ENCODE measurements at places on chromosomes 12 and 14. TPM values are rescaled to one million over a fixed set of nuclear protein-coding genes. Genes with fewer than 3 reads are reported as not detected.

DNA sequence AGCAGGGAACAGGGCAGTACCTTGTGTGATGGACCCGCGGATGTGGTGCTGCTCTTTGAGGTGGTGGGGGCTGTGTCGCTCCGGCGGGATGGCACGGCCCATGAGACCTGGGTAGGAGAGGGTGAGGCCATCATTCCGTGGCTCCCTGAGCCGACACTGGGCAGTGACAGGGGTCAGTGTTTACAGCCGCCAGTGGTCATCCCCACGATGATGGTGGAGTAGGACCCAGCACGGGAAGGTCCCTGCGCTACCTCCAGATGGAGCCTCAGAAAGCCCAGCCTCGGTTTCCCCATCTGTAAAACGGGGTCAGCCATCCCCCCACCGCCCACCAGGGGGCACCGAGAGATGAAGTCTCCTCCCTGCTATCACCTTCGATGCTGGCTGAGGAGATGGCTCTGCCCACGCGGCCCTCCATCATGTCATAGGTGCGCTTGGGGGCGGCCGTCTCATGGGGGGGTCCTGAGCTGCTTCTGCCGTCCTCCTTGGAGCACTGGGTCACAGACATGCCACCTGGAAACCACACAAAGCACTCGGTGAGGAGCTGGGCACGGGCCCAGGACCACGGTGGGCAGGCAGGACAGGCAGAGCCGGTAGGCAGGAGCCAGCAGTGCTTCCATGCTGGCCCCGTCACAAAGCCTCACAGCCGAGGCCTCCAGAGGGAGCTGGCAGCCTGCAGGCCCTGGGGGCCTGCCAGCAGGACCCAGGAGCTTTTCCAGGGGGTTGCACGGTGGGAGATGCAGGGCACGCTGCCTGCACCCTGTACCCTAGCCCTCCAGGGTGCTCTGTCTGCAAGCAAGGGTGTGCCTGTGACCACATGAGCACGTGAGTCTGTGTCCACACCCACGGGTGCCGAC, 53.1 kb downstream of the RFLNA start:
- H3K27ac ChIP-seq: no peak overlapping the region
- peaks cover 99% of the 10 kb centered on the region for H3K36me3 ChIP-seq
- H3K27me3 ChIP-seq: no peaks in the 10 kb centered on the region
- peaks cover 22% of the 10 kb centered on the region for H3K4me1 ChIP-seq
- no peak for DNase-seq

DNA sequence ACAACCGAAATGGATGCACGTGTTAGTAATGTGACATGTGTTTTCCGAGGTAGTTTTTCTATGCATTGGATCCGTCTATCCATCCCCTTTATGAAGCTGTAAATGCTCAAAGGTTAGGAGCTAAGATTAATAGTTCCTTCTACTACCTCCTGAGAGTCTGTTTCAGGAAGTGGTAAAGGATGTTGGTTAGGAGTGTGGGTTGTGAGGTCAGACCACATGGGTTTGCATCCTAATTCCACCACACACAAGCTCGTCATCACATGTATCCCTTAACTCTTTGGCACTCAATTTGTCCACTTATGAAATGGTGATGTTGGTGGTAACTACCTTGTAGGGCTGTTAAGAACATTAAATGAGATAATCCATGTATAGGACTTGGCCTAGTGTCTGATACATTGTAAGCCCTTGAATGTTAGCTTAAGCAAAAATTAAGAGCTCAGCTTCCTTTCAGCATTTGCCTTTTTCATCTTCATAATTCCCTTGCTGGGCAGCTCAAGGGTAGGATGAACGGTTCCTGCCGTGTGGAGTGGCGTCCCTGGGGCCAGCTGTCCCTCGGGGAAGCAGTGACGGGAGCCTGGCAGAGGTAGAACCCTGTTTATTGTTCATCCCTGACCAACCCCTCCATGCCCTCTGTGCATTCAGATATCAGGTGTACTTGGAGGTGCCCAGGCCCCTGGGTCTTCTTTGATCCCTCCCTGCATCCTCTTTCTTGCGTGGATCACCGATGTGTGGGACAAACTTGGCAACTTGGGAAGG, 52.3 kb downstream of the TSPAN9 start:
- no peaks in the 10 kb centered on the region for H3K27me3 ChIP-seq
- H3K27ac ChIP-seq: no peak overlapping the region
- H3K4me1 ChIP-seq: peaks cover 46% of the 10 kb centered on the region
- DNase-seq: no peak
- no peaks in the 10 kb centered on the region for H3K36me3 ChIP-seq

- no peak overlapping the region for H3K4me3 ChIP-seq
- no peaks in the 10 kb centered on the region for H3K27me3 ChIP-seq
- H3K4me1 ChIP-seq: no peaks in the 10 kb centered on the region
Observed at GRCh38 chr12:117316336-117316735, 45.1 kb downstream of the NOS1 start.

DNA sequence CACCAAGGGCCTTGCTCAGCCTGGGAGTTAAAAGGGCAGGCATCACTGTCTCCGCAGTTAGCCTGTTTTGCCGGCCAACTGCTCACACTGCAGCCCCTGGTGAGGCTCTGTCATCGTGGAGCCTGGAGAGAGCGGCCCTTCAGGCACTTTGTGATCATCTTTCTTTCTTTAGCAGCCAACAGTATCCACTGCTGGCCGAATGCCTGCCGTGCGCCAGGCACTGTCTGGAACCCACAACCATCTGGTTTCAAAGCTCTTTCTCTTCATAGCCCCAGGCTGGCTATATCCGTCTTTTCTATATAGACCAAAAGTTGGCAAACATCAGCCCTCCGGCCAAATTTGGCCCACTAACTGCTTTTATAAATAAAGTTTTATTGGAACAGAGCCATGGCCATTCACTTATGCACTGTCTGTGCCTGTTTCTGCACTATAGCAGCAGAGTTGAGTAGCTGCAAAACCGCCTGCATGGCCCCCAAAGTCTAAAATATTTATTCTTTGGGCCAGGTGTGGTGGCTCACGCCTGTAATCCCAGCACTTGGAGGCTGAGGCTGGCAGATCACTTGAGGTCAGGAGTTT, 29.5 kb downstream of the SLC8B1 start:
- no peak overlapping the region for H3K27ac ChIP-seq
- H3K27me3 ChIP-seq: no peaks in the 10 kb centered on the region
- peaks cover 81% of the 10 kb centered on the region for H3K36me3 ChIP-seq
- no peak overlapping the region for H3K4me3 ChIP-seq

DNA sequence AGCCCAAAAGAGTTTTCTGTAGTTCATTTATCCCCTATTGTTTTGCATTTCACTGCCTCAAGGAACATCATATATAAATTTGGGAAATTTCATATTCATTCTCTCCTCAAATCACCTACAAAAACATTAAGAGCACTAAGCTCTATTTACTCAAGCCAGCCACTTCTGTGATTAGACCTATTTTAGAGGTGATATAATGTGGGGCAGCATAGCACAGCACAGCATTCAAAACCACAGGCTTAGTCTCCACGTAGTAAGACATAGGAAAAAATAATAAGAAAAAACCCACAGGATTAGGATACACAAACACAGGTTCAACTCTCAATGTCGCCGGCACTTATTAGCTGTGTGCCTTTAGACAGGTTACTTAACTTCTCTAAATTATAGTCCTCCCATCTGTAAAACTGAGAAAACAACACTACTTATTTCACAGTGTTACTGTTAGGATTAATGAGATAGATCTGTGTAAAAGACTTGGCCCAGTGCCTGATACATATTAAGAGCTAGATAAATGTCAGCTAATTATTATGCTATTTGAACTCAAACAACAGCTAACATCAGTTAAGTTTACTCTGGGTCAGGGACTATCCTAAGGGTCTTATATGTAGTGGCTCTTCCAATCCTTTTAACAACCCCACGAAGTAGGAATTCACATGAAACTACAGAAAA, 20.3 kb downstream of the DCAF5 start:
- H3K4me1 ChIP-seq: peaks cover 39% of the 10 kb centered on the region
- no peak overlapping the region for H3K4me3 ChIP-seq
- H3K27ac ChIP-seq: no peak overlapping the region
- no peaks in the 10 kb centered on the region for H3K36me3 ChIP-seq

DNA sequence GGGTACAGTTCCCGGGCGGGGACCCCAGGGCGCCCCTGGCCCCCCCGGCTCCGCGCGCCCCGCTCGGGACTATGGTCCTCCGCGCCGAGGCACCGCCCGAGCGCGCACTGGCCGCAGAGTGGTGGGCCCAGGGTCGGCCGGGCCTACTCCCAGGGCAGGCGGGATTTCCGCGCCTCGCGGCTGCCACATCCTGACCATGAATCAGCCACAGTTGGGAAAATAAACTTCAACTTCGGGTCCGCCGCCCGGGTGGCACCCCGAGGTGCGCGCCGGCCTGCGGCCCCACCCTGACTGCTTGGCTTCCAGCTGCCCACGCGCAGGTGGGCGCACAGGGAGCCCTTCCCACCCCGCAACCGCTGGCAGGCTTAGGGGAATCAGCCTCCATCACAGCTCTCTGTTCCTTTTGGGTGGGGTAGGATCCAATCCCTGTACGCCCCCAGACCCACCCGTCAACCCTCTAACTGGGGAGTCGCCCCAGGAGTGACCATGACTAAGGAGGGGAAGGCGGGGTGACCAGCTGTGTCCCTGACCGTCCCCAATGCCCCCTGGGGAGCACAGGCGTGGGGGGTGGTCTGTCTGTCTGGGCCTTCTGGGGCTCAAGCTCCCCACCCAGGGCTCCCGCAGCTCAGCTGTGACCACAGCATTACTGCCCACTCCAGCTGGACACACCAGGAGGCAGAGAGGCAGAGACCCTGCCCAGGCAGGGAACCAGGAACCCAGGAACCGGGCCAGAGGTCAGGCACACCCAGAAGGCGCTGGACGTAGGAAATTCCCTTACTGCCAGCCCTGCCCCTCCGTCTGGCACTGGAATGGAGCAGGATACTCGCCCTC, 678 bp downstream of the INF2 start:
- no peak for DNase-seq
- H3K27me3 ChIP-seq: no peaks in the 10 kb centered on the region
- peak overlapping the region; percentile 98 for H3K4me3 ChIP-seq
- peak overlapping the region; percentile 88 for H3K27ac ChIP-seq
- no peaks in the 10 kb centered on the region for H3K36me3 ChIP-seq

The OTOGL gene
- 0.83 TPM for total RNA-seq

The ZBTB39 gene
- 5.0 TPM for total RNA-seq

The IAPP gene
- not detected for total RNA-seq
